NCI-H1694 treated with DMSO at 0.1 percent for 48 hours (cell line): ENCODE measurements at places on chromosomes 3 and 15.
A peak's percentile ranks its signal among the peaks of the same experiment; 100 is the strongest.

- DNase-seq: peak; percentile 43
Observed at GRCh38 chr3:73622091-73622805, 2.5 kb downstream of the PDZRN3 start.

GRCh38 chr3:192514754-192515663 is 212.3 kb downstream of the FGF12 start:
- no peak for DNase-seq

DNA sequence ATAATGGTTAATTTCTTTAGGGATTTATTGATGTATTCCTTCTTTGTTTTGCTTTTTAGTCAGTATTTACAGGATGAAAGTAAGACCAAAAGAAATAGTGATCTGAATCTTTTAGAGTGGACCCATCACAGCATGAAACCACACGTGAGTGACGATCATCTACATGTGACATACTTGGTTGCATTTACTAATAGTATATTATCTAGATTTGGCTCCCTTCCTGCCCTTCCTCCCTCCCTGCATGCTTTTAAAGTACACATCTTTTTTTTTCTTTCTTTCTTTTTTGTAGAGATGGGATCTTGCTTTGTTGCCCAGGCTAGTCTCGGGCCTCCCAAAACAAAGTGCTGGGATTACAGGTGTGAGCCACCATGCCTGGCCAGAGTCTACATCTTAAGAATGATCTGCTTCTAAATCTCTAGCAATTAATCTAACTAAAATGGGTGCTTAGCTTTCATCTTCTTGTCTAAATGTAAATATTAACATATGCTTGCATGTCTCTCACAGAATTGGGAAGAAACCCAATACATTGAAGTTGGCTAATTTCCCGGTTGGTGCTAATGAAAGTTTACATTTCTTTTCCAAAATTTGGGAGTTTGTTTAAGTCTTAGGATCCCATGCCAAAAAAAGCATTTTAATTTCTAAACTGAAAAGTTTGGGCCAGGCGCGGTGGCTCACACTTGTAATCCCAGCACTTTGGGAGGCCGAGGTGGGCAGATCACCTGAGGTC is 38.0 kb downstream of the SENP2 start:
- DNase-seq: no peak

- DNase-seq: no peak
Observed at GRCh38 chr3:178505832-178506231, 30.4 kb upstream of the KCNMB2 start.

DNA sequence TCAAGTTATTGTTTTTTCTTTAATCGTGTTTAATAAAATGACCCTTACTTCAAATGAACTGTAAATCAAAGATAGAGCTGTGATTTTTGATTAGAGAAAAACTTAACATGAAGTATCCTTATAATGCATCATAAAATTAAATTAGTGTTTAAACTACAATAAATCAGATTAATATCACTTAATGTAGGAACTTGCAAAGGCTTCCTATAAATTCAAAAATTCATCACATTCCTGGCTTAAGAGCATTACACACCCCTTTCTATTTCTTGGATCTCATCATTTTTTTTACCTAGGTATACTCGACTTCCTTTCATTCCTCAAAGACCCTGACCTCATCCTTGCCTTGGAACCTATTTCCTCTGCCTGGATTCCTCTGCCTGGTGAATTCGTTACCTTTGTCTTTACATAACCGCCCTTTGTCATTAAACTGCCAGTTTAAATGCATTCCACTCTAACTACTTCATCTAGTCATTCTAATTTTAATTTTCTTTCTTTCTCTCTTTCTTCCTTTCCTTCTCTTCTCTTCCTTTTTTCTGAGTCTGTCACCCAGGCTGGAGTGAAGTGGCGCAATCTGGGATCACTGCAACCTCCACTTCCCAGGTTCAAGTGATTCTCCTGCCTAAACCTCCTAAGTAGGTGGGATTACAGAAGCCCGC is 1244.5 kb downstream of the OTOL1 start:
- DNase-seq: no peak

GRCh38 chr15:50246631-50247030 is 18.9 kb downstream of the HDC start:
- no peak for DNase-seq

GRCh38 chr3:177284383-177284881 is 87.2 kb upstream of the TBL1XR1 start:
- no peak for DNase-seq

DNA sequence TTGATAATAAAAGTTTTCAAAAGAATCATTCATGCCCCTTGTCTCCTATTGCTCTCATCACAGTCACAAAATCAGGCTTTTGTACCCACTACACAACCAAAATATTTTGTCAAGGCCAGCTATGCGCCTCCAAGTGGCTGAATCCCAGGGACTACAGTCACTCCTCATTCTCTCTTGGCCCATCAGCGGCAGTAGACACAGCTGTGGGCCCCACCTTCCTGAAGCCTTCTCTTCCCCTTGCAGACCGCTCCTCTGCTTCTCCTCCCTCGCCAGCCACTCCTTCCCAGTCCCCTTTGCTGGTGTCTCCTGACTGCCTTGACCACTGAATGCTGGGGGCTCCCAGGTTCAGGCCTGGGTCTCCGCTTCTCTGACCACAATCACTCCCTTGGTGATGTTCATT is 52.1 kb downstream of the LSM3 start:
- no peak for DNase-seq

DNA sequence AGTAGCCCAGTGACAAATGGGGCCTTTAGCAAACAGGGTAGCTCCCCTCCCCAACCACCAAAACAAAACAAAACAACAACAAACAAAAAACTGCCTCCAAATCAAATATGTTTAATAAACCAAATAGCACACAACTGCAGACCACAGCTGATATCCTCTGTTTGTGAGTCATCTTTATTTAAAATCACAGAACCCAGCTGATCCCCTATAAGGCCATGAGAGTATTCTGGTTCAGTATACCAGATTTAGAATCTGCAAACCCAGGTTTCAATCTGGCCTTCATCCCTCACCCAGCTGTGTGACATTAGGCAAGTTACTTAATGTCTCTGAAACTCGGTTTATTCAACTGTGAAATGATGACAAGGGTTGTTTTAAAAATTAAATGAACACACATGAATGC is 124.5 kb downstream of the SUCLG2 start:
- no peak for DNase-seq

DNA sequence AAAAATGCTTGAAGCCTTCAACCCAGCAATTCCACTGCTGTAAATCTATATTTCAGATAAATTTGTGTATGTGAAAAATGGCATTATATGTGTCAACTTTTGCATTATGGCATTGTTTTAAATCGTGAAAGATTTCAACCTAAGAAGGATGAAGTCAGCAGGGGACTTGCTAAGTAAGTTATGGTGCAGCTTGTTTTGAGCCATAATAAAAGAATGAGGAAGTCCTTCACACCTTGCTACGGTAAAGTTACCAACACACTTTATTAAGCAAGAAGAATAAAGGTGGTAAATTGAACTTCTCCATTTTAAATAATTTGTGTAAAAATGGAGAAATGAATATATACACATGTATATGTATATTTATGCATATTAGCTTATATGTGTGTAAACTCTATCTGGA is 371.4 kb downstream of the ROBO2 start:
- no peak for DNase-seq

GRCh38 chr3:177050501-177051237 is 146.6 kb downstream of the TBL1XR1 start:
- DNase-seq: peak; percentile 73

DNA sequence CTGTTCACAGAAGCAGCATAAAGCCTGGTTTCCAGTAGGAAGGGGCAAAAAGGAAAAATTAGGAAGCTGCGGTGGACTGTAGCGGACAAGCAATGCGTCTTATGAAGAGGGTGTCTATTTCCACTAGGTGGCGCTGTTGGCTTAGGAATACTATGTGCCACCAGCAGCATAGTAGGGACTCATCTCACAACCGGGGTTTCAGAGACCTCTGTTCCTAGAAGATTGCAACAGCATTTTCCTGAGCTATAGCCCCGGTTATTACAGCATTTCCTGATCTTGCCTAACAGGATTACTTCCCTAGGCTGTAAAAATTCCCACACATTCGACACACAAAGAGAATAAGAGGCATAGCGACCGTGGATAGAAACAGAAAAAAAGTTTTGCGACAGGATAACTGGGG is 683.0 kb downstream of the TBL1XR1 start:
- no peak for DNase-seq

DNA sequence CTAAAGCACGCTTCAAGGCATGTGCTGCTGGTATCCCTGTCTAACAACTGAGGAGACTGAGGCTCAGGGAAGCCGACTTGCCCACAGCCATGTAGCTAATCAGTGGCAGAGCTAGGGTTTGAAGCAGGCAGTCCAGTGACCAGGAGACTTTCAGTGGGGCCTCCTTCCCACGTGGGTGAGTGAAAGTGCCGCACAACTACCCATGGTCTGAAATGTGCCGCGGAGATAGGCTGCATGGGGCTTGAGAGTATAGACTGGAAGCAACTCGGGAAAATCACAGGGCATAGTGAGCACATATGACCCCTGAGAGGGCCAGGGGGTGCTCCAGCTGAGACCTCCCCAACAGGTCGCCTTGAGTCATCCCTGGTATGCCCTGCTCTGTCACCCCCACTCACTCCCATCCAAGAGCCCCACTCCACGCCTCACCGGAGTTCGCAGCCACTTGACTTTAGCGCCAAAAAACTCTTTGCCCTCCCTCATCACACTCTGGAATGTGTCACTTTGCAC is 19.1 kb downstream of the FAM174B start:
- no peak for DNase-seq

DNA sequence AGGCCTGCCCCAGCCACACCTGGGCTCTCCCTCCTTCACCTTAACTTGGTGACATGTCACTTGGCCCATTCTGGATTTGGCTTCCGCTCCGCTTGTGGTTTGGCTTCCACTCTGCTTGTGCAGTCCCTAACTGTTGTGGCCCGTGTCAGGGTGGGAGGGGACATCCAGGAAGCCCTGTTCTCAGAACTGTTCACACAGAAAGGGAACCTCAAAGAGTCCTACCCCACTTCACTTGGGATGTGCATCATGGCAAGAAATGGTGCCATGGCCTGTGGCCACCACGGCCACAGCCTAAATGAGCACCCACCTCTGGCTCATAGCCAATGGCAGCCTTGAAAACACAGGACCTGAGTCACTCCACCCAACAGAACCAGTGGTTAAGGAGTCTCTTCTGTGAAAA is 63.4 kb downstream of the CYP19A1 start:
- no peak for DNase-seq

- DNase-seq: no peak
Observed at GRCh38 chr3:63471781-63472180, 180.7 kb upstream of the SNTN start.

GRCh38 chr3:168581771-168582225 is 486.1 kb upstream of the GOLIM4 start:
- no peak for DNase-seq

- DNase-seq: no peak
Observed at GRCh38 chr15:36914960-36915808, 185.2 kb downstream of the MEIS2 start.

GRCh38 chr3:71397046-71397445 is 186.5 kb downstream of the FOXP1 start:
- DNase-seq: no peak

DNA sequence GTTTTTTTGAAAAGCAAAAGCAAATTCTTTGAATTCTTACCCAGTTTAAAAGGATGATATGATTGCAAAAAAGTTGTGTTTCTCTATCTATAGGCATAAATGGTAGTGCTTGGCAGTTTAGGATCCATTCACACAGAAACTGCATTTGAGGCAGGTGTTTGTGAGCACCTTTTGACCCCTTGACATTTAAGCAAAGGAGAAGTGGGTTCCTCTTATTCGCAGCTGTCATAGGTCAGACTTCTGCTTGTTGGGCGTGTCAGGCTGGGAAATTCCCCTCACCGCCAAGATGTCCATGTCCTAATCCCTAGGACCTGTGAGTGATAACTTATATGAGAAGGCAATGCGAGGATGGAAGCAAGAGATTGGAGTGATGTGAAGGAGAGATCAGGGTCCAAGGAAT is 67.4 kb downstream of the SH3GL3 start:
- DNase-seq: no peak

DNA sequence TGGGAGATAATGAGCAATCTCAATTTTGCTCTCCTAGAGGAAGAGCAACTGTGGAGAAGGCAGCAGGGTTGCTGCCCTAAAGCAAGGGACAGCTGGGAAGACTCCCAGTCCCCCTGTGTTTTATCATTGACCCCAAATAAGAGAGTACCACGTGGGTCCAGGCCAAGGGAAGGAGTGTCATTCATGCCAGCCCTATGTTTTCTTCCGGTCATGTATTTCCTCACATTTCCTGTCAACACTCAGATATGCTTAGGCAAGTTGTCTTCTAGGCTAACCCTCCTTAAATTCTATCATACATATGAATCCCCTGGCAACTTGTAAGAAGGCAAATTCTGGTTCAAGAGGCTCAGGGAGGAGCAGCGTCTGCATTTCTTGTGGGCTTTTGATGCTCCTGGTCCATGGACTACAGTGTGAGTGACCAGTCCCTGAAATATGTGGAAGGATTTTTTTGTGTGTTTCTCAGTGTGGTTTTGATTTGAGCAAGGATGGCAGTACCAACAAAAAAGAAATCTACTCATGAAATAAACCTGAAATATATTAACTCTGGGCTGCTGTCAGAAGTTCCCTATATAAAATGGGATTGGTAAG is 31.9 kb upstream of the RPP14 start:
- no peak for DNase-seq

- no peak for DNase-seq
Observed at GRCh38 chr15:60949039-60949977, 279.8 kb downstream of the RORA start.

- peak; percentile 18 for DNase-seq
Observed at GRCh38 chr3:32733631-32734229, 48.7 kb downstream of the CNOT10 start.

DNA sequence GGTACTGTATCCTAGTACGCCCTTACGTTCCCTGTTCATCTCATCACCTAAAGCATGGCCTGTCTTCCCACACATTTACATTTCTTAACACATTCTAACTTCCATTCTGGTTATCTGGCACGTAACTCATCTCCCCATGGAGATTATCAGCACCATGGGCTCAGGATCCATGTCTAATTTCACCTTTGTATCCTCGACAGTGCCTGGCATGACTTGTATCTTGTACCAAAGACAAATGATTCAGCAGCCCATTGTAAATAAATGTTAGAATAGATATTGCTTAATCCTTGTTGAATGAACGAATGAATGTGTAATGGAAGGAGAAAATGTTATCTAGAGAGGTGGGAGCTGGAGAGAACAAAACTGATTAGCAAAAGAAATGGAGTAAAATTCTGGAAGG is 69.7 kb upstream of the TPM1 start:
- no peak for DNase-seq

- no peak for DNase-seq
Observed at GRCh38 chr3:151171145-151171757, 31.8 kb downstream of the GPR171 start.

GRCh38 chr3:5250467-5251195 is 63.1 kb downstream of the EDEM1 start:
- DNase-seq: no peak
